ENCODE measurements at places on chromosomes 3 and 15.

DNA sequence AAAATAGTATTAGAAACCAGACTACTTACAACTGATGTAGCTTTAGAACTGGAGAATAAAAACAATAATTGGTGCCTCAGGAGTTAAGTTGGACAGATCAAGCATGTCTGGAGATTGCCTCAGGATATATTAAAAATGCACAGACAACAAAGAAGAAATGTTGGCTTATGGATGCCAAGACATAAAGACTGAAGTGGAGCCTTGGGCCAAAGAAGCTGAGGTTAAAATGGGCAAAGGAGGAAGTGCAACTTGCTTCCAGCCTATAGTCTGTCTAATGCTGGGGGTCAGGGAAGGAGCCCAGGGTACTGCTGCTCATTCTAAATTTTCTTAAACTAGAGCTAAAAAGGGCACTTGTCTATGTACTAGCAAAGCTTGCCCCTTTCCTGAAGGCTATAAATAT lies 77.5 kb downstream of the ESYT3 start:
- DNase-seq, result no peak

GRCh38 chr15:79957741-79958140 lies 13.3 kb downstream of the BCL2A1 start:
- no peak for DNase-seq

- DNase-seq, result no peak
These were observed 18.2 kb upstream of the PDIA5 start for GRCh38 chr3:123048480-123049237.

DNA sequence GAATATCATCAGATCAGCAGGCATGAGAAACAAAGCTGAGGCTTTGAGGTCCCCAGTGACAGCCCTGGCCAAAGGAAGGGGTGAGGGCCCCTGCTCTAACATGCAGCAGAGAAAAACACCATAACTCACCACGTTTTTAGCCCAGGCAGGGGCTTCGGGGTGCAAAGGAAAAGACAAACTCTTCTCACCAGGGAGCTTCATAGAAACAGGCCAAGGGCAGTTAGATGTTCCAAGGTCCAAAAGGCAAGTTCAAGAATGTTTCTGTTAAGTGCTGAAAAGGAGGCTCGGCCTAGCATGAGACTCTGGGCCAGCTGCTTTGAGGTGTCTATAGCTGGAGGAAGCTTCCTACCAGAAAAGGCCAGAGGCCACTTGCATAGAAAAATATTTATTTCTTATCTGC lies 608.4 kb upstream of the CFAP20DC start:
- no peak for DNase-seq

GRCh38 chr15:85947021-85947420 lies 132.7 kb upstream of the AGBL1 start:
- no peak for DNase-seq

- no peak for DNase-seq
These were observed 34.4 kb downstream of the TFRC start for GRCh38 chr3:196047391-196048030.

DNA sequence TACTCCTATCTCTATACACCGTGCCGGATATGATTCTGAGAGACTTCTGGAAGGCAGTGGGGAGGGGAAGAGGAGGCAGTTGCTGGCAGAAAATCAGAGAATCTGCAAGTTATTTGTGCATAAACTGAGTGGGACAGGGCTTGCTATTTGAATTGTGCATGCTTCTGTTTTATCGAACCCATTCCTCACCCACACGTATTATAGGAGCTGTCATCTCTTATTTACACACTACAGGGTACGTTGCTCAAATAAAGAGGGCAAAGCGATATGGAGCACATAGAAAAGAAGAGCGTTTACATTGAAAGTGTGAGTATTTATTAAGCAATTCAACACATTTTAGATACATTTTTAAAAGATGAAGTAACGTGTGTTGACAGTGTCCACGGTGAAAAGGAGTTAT lies 191.6 kb downstream of the CPNE4 start:
- DNase-seq, result no peak

Measured in T-helper 22 cell (primary cell).